Mammary epithelial cell (primary cell): ENCODE measurements at places on chromosomes 6 and 20.

DNA sequence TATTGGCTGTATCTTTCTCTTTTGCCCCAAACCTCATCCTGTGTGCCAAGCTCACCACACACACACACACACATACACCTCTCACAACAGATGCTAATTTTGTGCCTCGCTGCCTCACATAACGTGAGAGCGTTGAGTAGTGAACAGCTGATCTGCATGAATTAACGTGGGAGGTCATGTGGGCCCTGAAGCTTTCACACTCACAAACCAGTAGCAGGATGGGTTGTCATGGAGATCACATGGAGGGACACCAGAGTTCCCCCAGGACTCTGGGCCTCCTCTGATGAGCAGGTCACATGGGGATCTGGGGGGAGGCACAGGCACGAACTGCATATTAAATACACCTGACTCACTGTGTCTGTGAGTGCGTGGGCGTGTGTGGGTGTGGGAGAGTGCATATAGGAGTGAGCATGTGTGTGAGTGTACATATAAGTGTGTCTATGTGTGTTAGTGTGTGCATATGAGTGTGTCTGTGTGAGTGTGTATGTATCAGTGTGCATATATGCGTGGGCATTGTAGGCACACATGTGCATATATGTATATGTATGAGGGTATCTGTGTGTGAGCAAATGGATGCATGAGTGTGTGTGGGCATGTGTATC lies 62.7 kb upstream of the SULF2 start:
- no peak for DNase-seq

GRCh38 chr20:4982281-4982680 lies 19.0 kb downstream of the SLC23A2 start:
- no peak for DNase-seq

DNA sequence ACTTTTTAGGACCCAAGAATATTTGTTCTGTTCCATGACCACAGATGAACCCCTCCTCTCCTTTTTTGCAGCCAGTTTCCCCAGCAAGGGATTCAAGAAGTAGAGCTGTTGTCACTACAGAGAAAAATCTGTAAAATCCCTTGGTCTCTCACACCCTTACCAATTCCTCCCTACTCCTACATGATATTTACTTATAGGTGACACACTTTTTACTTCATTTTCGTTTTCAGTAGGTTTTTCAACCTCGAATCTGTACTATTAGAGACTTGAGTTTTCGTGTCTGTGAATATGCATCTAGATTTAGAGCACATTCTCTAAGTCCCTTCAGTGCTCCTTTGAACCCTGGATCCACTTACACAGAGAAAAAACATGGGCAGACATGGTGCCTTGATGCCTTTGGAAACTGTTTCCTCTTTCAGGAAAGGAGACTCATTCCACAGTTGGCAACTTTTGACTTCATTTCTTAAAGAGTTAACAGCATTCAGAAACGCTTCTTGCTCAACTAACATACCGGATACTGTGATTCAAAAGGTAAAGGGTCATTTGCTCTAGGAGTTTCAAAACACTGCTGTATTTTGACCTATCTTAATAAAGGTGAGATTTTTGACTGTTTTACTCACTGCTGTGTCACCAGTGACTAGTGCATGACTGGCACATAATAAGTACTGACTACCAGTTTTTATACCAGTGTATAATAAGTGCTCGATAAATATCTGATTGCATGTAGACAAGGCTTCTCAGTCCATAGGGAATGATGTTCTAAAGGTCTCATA lies 50.6 kb downstream of the LAMA4 start:
- peak; percentile 94 for DNase-seq

- no peak for DNase-seq
Observed at GRCh38 chr6:32218167-32218566, 5.7 kb downstream of the NOTCH4 start.

- DNase-seq: no peak
Observed at GRCh38 chr20:3819411-3820047, 818 bp upstream of the AP5S1 start.

DNA sequence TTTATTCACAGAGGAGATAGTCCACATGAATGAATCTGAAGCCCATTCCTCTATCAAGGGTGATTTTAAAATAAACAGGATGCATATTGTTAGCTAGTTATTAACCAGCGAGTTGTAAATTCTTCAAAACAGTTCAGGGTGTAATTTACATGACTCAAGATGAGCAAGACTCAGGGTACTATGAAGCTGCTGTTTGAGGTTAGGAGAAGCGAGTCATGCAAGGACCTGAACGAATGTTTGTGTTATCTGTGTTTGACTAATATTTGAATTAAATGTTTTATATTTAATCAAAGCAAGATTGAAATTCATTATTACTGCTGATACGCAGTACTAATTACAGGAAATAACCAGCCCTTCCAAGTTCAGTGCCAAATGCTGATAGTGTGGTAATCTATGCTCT lies 191.1 kb downstream of the SAMD5 start:
- DNase-seq: peak; percentile 78

DNA sequence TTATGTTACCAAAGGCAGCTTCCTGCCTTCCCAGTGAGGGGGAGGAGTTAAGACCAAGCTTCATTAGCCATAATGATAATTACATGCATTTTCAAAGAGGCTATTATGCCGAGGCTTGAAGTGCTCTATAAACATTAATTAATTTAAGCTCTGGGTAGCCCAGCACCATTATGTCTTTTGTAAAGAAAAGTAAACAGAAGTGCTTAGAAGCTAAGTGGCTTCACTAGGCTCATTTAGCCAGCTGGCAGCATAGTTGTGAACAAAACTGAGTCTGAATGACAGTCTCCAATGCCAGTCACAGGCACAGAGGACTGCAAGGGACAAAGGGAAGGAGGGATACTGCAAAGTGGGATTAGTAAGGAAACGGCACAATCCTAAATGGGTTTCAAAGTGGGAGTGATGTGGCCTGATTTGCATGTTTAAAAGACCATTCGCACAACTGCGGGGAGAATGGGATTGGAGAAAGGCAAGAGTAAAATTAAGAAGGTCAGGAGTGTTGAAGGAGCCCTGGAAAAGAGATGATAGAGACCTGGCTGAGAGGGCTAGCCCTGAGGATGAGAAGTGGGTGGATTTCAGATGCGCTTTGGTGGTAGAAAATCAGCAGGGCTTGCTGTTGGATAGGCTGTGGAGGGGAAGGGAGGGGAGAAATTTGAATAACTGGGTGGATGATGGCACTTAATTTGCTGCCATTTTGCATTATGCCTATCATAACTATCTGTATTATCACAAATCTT lies 20.1 kb upstream of the ISM1 start:
- no peak for DNase-seq

DNA sequence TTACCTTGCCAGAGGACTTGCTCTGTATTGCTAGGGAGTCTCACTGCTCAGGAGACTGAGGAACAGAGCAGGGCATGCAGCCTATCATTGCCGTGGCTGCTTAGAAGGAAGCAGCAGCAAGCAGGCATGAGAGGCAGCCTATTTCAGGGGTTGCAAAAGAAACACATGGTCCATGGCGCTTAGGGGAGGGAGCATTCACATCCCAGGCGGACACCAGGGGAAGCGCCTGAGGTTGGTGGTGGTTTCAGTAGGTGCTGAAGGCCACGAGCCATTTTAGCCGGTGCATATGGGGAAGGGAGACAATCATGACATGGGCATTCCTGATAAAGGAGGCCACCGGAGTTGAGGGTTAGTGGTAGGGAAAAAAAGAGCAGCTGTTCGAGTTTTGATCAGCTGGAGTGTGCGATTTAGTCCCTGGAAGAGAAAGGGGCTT lies 20.9 kb downstream of the FARS2 start:
- DNase-seq: no peak
